H9 (cell line): ENCODE measurements at places on chromosomes 2 and 18. TPM values are rescaled to one million over a fixed set of nuclear protein-coding genes. Genes with fewer than 3 reads are reported as not detected.

TEKT4 gene
- total RNA-seq, result not detected in 2 replicates

SPC25 gene
- 28.5 and 31.5 TPM in 2 replicates for total RNA-seq

RAX gene
- 0.37 TPM in 1 of 2 replicates, not detected in the other for total RNA-seq

MSH2 gene
- 139 and 140 TPM in 2 replicates for total RNA-seq

- no peaks in the 10 kb centered on the region for H3K4me1 ChIP-seq
- no peak for DNase-seq
- H3K27me3 ChIP-seq, result no peaks in the 10 kb centered on the region
- no peak overlapping the region for H3K4me3 ChIP-seq
- 0 out of 2 replicates have a peak, but pooled peaks cover 4% of the 10 kb centered on the region for H3K36me3 ChIP-seq
Measured at GRCh38 chr2:183919926-183920325, 678.4 kb upstream of the ZNF804A start.

DNA sequence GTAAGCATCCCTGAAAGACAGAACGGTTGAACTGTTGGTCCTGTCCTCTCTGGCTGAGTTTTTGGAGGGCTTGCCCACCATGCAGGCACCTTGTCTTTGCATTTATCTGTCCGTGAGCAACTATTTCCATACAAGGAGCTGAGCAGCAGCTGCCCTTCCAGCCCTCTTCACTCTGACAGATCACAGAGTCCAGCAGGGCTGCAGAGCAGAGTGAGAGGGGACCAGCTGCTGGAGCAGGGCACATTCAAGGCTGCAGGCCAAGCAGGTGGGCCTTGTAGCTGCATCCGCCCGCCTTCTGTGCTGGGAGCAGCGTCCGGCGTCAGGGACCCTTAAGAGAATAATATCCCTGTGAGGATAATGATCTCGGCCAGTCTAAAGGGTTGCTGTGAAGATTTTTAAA, 9.5 kb downstream of the SMYD1 start:
- DNase-seq, result no peak
- no peaks in the 10 kb centered on the region for H3K27me3 ChIP-seq
- no peaks in the 10 kb centered on the region for H3K4me1 ChIP-seq
- H3K27ac ChIP-seq, result no peak overlapping the region
- H3K36me3 ChIP-seq, result no peaks in the 10 kb centered on the region
- H3K4me3 ChIP-seq, result no peak overlapping the region

- H3K4me3 ChIP-seq, result no peak overlapping the region
- H3K36me3 ChIP-seq, result peaks cover 12% of the 10 kb centered on the region
- no peak for DNase-seq
- H3K27me3 ChIP-seq, result no peaks in the 10 kb centered on the region
Measured at GRCh38 chr2:126699018-126699417, 43.1 kb downstream of the GYPC start.

GRCh38 chr18:64528646-64529045, 379.8 kb upstream of the LINC00305 start:
- H3K4me1 ChIP-seq, result no peaks in the 10 kb centered on the region
- H3K4me3 ChIP-seq, result no peak overlapping the region
- DNase-seq, result no peak
- H3K27me3 ChIP-seq, result no peaks in the 10 kb centered on the region
- H3K36me3 ChIP-seq, result peaks cover 10% of the 10 kb centered on the region

- no peak overlapping the region for H3K27ac ChIP-seq
- no peaks in the 10 kb centered on the region for H3K36me3 ChIP-seq
- no peaks in the 10 kb centered on the region for H3K4me1 ChIP-seq
- no peak for DNase-seq
- H3K4me3 ChIP-seq, result no peak overlapping the region
Measured at GRCh38 chr2:52222128-52222527, 1190.2 kb upstream of the NRXN1 start.

DNA sequence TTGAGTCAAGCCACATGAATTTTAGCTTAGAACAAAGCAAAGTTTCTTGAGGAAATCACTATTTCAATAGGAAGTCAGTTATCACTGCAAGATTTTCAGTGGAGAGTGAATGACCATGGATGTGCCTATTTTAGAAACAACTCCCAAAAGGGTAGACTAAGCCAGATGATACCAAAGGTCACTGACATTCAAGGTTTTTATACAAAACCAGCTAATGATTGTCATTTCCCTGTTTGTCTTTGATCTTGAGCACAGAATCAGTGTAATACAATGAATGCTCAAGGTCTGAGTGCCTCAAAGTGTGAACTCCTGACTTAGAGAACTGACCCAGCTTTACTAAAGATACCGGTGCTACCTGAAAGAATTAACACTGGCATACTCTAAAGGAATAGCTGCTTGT, 60.5 kb downstream of the CDH2 start:
- H3K4me3 ChIP-seq, result no peak overlapping the region
- no peak overlapping the region for H3K27ac ChIP-seq
- no peak for DNase-seq
- H3K36me3 ChIP-seq, result no peaks in the 10 kb centered on the region

DNA sequence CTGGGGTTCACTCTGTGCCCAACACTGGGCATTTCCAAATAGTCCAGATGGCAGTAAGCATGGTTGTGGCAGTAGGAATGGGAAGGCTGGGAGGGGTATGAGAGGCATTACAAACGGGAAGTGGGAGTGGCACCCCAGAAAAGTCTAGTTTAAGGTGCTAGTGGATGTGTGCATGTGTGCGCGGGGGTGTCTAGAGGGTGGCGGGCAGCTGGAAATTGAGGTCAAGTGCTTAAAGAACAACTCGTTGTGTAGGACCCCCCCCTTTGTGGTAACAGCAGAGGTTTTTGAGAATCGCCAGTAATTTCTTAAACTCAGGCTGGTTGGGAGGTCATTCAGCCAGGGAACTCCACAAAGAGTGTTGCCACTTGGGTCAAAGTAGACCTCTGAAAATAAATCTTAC, 69.9 kb downstream of the RHBDD1 start:
- no peak for DNase-seq
- H3K36me3 ChIP-seq, result no peaks in the 10 kb centered on the region
- H3K4me1 ChIP-seq, result no peaks in the 10 kb centered on the region
- no peaks in the 10 kb centered on the region for H3K27me3 ChIP-seq
- no peak overlapping the region for H3K27ac ChIP-seq

DNA sequence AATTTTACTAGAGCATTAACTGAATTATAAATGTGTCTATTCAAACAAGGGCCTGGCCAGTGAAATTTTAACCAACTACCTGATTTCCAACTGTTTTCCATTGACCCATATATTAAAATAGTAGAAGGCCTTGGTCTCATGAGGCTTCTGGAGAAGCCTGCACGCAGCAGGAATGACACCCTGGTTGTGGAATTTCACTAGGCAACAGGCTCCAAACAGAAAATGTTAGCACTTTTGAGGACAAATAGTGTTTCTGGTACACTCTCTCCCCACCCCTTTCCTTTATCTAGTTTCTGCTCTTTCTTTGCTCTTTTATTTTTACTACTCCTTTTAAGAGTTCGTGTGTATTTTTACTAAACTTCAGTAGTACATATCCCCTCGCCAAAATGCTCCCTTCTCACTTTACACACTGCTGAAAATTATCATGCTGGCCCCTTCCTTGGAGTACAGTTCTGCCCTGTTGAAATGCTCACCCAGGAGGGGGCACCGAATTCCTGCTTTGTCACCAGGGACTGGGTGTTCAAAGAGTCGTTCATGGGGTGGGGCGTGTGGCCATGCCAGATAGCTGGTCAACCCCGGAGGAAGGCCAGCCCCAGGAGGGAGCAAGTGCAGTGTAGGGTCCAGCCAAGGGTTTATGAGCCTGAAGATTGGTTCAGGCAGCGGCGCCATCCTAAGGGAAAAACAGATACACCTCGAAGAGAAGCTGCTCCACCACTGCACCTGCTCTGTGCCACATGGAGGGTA, 22.1 kb upstream of the COL6A3 start:
- H3K4me1 ChIP-seq, result peaks cover 8% of the 10 kb centered on the region; the same call in 1 of the 2 replicates
- H3K27ac ChIP-seq, result no peak overlapping the region
- H3K27me3 ChIP-seq, result no peaks in the 10 kb centered on the region
- no peak for DNase-seq

DNA sequence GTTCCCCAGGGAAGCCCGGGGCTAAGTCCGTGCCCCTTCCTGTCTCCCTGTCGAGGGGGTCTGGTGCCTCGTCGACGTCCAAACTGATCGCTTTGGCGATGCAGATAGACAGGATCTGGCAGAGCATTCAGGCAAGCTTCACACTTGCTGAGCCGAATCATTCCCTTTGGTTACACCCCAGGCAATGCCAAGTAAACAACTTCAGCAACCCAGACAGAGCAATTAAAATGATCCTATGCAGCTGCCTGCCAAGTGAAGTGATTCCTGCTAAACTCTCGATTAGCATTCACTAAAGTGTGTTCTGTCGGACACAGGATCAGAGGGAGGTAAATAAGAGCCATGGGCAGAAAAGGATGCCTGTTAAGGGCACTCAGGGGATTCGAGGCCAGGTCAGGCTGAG, 108.2 kb upstream of the RAB12 start:
- no peaks in the 10 kb centered on the region for H3K36me3 ChIP-seq
- no peaks in the 10 kb centered on the region for H3K27me3 ChIP-seq
- no peaks in the 10 kb centered on the region for H3K4me1 ChIP-seq
- no peak for DNase-seq
- no peak overlapping the region for H3K4me3 ChIP-seq
- no peak overlapping the region for H3K27ac ChIP-seq

GRCh38 chr2:157785200-157785599, 90.9 kb downstream of the ACVR1 start:
- no peak overlapping the region for H3K27ac ChIP-seq
- DNase-seq, result no peak

DNA sequence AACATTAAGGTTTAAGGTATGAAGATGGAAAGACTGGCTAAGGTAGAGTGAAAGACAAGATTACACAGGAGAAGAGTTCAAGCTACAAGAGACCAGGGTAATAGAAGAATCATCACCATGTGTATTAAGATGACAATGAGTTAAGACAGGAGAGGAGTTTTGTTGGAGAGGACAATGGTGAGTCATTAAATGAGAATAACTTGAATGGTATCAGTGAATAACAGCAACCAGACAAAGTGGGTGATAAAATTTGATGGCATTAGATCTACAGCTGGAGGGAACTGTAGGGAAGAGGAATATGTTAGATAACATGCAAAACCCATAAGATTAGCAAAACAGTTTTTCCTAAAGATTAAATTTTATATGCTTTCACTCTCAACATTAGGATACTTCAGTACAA, 18.8 kb upstream of the ENOSF1 start:
- no peak overlapping the region for H3K4me3 ChIP-seq
- H3K36me3 ChIP-seq, result peaks cover 55% of the 10 kb centered on the region
- H3K27me3 ChIP-seq, result no peaks in the 10 kb centered on the region

DNA sequence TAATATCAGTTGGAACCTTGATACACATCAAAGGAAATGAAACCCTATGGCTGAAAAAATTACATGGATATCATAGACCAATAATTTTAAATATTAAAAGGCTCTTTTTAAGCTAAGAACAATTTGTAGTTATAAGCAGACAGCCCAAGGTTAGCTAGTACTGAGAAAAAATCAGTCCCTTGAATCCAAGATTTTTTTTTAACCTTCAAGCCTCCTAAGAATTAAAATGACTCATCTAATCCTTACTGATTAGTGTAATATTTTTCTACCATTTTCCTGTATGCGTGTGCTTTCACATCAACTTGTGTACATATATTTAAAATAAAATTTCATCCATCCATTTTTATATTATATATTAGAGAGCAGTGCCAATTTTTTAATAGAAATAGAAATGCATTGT, 1004.9 kb upstream of the ZEB2 start:
- peaks cover under 1% of the 10 kb centered on the region; the same call in 2 of the 3 replicates for H3K36me3 ChIP-seq
- H3K27ac ChIP-seq, result no peak overlapping the region
- no peak for DNase-seq
- no peaks in the 10 kb centered on the region for H3K4me1 ChIP-seq
- H3K27me3 ChIP-seq, result no peaks in the 10 kb centered on the region
- no peak overlapping the region for H3K4me3 ChIP-seq

- no peaks in the 10 kb centered on the region for H3K36me3 ChIP-seq
- peaks cover 5% of the 10 kb centered on the region; the same call in 1 of the 2 replicates for H3K4me1 ChIP-seq
- no peaks in the 10 kb centered on the region for H3K27me3 ChIP-seq
- peak; percentile 51 for DNase-seq
- no peak overlapping the region for H3K4me3 ChIP-seq
- H3K27ac ChIP-seq, result no peak overlapping the region
Measured at GRCh38 chr2:204108330-204108751, 171.8 kb downstream of the ICOS start.

- H3K36me3 ChIP-seq, result peaks cover 6% of the 10 kb centered on the region
- H3K4me1 ChIP-seq, result peaks cover 8% of the 10 kb centered on the region
- H3K27me3 ChIP-seq, result no peaks in the 10 kb centered on the region
- H3K27ac ChIP-seq, result peak overlapping the region; percentile 83
- DNase-seq, result no peak
Measured at GRCh38 chr2:118309257-118309945, 221.1 kb downstream of the INSIG2 start.

DNA sequence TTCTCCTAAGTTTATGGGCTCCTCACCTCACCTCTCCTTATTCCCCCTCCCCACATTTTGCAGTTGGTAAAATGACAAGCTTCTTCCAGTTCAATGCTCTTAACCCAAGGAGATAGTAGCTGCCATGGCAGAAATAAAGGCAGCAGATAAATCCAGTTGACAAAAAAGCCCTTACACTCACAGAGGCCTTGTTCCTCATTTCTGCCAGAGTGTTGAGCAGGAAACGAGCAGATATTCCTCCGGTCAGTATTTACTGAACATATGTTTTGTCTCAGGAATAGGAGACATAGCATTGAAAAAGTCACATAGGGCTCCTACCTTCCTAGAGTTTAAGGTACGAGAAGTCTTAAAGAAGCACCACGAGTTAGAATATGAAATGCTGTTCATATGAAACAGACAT, 493.7 kb upstream of the TNP1 start:
- no peak for DNase-seq
- peaks cover 2% of the 10 kb centered on the region; the same call in 1 of the 2 replicates for H3K4me1 ChIP-seq
- no peaks in the 10 kb centered on the region for H3K27me3 ChIP-seq
- H3K27ac ChIP-seq, result no peak overlapping the region
- no peak overlapping the region for H3K4me3 ChIP-seq
- no peaks in the 10 kb centered on the region for H3K36me3 ChIP-seq

DNA sequence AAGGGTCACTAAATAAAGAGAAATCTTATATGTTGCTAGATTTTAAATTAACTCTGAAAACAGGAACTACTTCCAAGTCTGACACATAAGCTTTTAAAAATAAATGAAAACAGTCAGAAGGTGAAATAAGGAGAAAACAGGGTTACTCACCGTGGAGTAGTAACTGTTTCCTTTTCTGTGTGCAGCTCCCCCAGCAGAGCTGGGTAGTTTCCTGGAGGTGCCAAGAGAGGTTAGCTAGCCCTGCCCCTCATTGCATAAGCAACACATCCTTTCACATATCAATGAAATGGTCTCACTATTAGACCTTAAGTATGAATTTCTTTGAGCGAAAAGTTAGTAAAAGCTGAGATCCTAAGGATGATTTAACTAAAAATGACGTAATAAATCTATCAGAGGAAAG, 54.0 kb upstream of the GPR75 start:
- H3K27me3 ChIP-seq, result no peaks in the 10 kb centered on the region
- H3K36me3 ChIP-seq, result peaks cover 44% of the 10 kb centered on the region
- no peak overlapping the region for H3K27ac ChIP-seq

DNA sequence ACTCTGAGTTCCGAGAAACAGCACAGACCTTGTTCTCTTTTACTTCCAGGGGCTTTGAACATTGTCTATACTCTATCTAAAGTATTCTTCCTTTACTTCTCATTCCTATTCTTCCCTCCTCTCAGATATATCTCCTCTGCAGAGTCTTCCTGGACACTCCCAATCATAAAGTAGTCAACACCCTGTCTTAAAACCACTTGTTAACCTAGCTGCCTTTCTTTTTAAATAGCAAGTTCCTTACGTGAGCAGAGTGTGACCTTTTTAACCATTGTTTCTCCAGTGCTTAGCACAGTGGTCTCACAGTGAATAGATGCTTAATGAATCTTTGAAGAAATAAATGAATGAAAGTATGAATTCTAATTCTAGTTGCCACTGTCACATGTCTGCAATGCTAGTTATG, 47.4 kb downstream of the PTRHD1 start:
- H3K36me3 ChIP-seq, result no peaks in the 10 kb centered on the region
- H3K27me3 ChIP-seq, result no peaks in the 10 kb centered on the region
- no peak overlapping the region for H3K27ac ChIP-seq
- H3K4me1 ChIP-seq, result no peaks in the 10 kb centered on the region
